ENCODE measurements at places on chromosomes 1 and 21. TPM values are rescaled to one million over a fixed set of nuclear protein-coding genes. Genes with fewer than 3 reads are reported as not detected.
A peak's percentile ranks its signal among the peaks of the same experiment; 100 is the strongest.

- no peaks in the 10 kb centered on the region for H3K4me1 ChIP-seq
- no peak overlapping the region for H3K4me3 ChIP-seq
- H3K27me3 ChIP-seq: no peaks in the 10 kb centered on the region
- no peak for DNase-seq
- no peaks in the 10 kb centered on the region for H3K36me3 ChIP-seq
These were observed 734.1 kb downstream of the LRRIQ3 start for GRCh38 chr1:73463873-73464272.

GRCh38 chr1:212608959-212609700 is 569 bp downstream of the ATF3 start:
- H3K27me3 ChIP-seq: peaks cover 38% of the 10 kb centered on the region
- H3K36me3 ChIP-seq: peaks cover 39% of the 10 kb centered on the region
- peak overlapping the region; percentile 90 for H3K4me3 ChIP-seq
- H3K4me1 ChIP-seq: peaks cover 56% of the 10 kb centered on the region
- H3K27ac ChIP-seq: peak overlapping the region; percentile 93

Gene NR1I3
- not detected for total RNA-seq

- no peak for DNase-seq
- H3K4me1 ChIP-seq: peaks cover 11% of the 10 kb centered on the region
- no peak overlapping the region for H3K4me3 ChIP-seq
- peaks cover 62% of the 10 kb centered on the region for H3K27me3 ChIP-seq
- H3K27ac ChIP-seq: no peak overlapping the region
- H3K36me3 ChIP-seq: no peaks in the 10 kb centered on the region
These were observed 9.7 kb upstream of the PPIE start for GRCh38 chr1:39729030-39729429.

- H3K4me3 ChIP-seq: no peak overlapping the region
- H3K36me3 ChIP-seq: no peaks in the 10 kb centered on the region
These were observed 214.1 kb upstream of the L1TD1 start for GRCh38 chr1:61980561-61980960.

Gene APCS
- not detected for total RNA-seq

- H3K27me3 ChIP-seq: peaks cover 1% of the 10 kb centered on the region
- H3K27ac ChIP-seq: no peak overlapping the region
- no peak for DNase-seq
- H3K36me3 ChIP-seq: peaks cover 2% of the 10 kb centered on the region
- H3K4me3 ChIP-seq: no peak overlapping the region
These were observed 95.0 kb downstream of the TLR5 start for GRCh38 chr1:223048026-223048425.

- H3K4me3 ChIP-seq: peak within 1 kb of the TSS; percentile 97
- no peaks in the 10 kb centered on the region for H3K27me3 ChIP-seq
- peak within 1 kb of the TSS; percentile 90 for H3K27ac ChIP-seq
- peaks cover 15% of the 10 kb centered on the region for H3K4me1 ChIP-seq
These were observed at the start of gene KIF2C for GRCh38 chr1:44739307-44740178. Gene KIF2C (plus strand): TSS chr1:44739837. CDS start chr1:44739933, 96 bp downstream.

GRCh38 chr1:61392409-61393242 is 310.3 kb downstream of the NFIA start:
- no peaks in the 10 kb centered on the region for H3K27me3 ChIP-seq
- peaks cover 3% of the 10 kb centered on the region for H3K36me3 ChIP-seq
- H3K27ac ChIP-seq: no peak overlapping the region
- peaks cover 1% of the 10 kb centered on the region for H3K4me1 ChIP-seq
- DNase-seq: no peak

DNA sequence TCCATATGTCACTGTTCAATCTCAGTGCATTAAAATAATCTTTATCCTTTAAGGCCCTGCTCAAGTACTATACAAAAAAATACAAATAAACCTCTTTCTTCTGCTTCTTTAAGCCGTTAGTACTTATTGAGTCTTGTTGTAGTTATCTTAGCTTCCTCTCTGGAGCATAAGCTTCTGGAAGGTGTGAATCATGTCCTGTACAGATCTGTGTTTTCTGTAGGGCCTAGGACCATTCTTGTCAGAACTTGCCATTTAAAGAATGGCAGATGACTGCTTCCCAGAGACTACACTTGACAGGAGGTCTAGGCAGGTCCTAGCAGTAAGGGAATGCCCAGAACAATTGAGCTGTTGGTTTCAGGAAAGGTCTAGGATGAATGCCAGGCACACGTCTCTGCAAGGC is 12.9 kb downstream of the NEK7 start:
- H3K4me3 ChIP-seq: peak overlapping the region; percentile 10
- H3K36me3 ChIP-seq: peaks cover 16% of the 10 kb centered on the region
- peaks cover 87% of the 10 kb centered on the region for H3K4me1 ChIP-seq
- peak overlapping the region; percentile 95 for H3K27ac ChIP-seq
- no peak for DNase-seq

Gene JAM2
- 1.5 TPM for total RNA-seq

DNA sequence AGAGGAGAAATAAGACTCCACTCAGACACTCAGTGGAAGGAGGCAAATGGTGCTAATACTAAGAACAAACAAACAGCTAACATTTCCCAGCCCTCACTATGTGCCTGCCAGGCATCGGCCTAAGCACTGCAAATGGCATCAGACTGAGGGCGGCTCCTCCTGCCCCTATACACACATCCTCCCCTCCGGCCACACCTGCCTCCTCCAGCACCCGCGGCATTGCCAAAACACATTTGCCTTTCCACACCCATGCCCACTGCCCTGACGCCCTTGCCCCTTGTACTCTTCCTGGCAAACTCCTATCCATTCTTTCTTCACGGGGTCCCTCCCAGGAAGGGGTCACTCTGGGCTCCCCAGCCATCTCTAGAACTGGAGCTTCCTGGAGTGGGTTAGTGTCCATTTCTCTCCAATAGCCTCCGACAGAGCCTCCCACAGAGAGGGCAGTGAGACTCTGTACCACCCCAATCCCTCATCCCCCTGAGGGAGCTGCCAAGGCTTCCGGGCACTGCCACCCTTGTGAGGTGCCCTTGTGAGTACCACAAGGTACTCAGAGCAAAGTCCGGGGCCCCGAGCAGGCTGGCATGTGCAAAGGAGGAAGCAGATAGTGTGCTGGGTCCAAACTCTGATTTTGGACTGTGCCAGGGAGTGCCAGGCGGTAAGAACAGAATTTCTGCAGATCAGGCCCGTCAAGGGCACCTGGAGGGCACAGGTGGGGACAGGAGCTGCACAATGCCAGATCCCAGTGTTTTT is 959 bp downstream of the AKR7A3 start:
- peak overlapping the region; percentile 9 for H3K4me3 ChIP-seq
- no peak for DNase-seq
- peaks cover 3% of the 10 kb centered on the region for H3K4me1 ChIP-seq
- H3K36me3 ChIP-seq: no peaks in the 10 kb centered on the region
- no peak overlapping the region for H3K27ac ChIP-seq

DNA sequence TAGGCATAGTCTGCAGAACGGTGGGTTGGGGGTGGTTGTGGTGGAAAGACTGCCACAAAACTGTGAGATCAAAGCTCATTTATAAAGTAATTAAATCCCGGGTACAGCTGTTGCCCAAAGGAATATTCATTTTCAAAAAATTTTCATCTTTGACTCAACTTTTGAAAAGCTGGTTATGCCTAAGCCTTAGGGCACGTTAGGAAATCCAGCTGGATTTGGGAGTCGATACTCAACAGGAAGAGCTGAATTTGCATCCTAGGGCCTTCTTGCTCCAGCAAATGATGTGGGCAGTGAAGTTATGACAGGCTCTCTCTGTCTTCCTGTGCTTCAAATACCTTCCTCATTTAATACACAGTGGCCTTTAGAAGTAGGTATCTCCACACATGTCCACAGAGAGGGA is 31.7 kb downstream of the ZP4 start:
- no peak overlapping the region for H3K27ac ChIP-seq
- no peaks in the 10 kb centered on the region for H3K36me3 ChIP-seq
- H3K4me1 ChIP-seq: no peaks in the 10 kb centered on the region
- H3K4me3 ChIP-seq: no peak overlapping the region

- H3K4me3 ChIP-seq: no peak overlapping the region
- no peaks in the 10 kb centered on the region for H3K36me3 ChIP-seq
- H3K4me1 ChIP-seq: peaks cover 19% of the 10 kb centered on the region
These were observed 359.0 kb downstream of the HHAT start for GRCh38 chr1:210687582-210688279.

Gene AGT
- total RNA-seq: not detected

GRCh38 chr1:19815801-19816736 is 986 bp upstream of the RNF186 start:
- H3K27ac ChIP-seq: no peak overlapping the region
- no peak overlapping the region for H3K4me3 ChIP-seq
- peaks cover 1% of the 10 kb centered on the region for H3K27me3 ChIP-seq
- no peak for DNase-seq

DNA sequence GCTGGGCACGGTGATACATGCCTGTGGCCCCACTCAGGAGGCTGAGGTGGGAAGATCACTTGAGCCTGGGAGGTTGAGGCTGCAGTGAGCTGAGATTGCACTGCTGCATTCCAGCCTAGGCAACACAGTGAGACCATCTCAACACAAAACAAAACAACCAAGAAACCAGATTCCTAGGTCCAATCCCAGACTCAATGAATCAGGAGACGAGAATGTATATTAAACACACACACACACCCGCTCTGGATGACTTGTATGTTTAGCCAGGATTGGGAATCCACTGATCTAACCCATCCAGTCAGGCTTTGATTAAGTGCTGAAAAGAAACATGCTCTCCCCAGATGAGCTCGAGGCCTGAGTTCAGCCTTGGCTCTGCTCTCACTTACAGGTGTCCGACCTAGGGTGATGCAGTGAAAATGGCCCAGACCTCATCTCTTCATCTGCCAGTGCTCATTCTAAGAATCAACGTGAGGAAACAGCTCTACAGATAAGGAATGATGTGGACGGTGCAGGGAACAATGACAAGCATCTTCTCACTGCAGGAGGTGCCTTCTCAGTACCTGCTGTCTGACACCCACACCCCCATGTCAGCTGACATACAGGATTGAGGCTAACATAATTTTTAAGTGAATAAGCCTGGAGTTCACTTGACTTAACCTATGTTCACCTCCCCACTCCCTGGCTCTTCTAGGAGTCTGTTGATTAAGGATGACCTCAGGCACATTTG is 15.3 kb upstream of the SRSF4 start:
- H3K36me3 ChIP-seq: peaks cover 33% of the 10 kb centered on the region
- H3K4me1 ChIP-seq: peaks cover 8% of the 10 kb centered on the region
- no peak overlapping the region for H3K27ac ChIP-seq
- H3K27me3 ChIP-seq: no peaks in the 10 kb centered on the region
- no peak for DNase-seq
- H3K4me3 ChIP-seq: no peak overlapping the region

GRCh38 chr1:164905869-164906268 is 346.9 kb downstream of the PBX1 start:
- DNase-seq: no peak
- H3K36me3 ChIP-seq: no peaks in the 10 kb centered on the region
- H3K4me3 ChIP-seq: no peak overlapping the region
- no peaks in the 10 kb centered on the region for H3K27me3 ChIP-seq
- no peaks in the 10 kb centered on the region for H3K4me1 ChIP-seq
- H3K27ac ChIP-seq: no peak overlapping the region

DNA sequence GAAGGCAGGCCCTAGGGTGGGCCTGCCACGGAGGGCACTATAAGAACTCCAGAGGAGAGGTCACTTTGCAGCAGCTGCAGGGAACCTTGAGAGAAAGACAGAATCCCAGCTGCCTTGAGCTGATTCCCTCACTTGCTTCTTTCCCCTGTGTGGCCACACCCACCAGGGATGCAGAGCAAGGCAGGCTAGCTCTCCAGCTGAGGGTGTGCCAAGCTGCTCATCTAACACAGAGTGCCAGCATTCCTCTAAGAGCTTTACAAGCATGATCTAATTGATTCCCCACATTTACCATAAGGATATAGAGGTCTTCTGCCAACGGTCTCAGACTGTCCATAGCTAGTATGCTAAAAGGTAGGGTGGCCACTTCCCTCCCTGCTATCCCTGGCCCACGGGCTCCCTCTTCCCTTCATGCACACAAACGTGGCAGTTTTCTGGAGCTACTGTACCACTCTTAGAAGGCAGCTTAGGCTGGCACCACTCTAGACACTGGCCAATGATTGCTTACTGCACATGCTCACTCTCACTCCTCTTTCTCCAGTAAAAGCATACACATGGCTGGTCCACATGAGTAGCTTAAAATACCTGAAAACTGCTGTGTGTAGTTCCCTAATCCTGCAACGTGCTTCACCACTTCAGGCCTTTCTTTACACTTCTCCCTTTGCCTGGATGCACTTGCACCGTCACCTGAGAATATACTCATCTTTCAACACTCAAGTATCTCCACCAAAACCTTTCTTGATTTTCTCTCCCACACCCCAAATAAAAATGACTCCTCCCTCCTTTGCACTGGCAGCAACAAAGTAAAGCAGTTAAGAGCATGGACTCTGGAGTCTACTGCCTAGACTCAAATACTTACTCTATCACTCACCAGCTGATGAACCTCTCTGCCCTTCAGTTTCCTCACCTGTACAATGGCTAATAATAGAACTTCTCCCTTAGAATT is 57.7 kb downstream of the DMAP1 start:
- no peak overlapping the region for H3K4me3 ChIP-seq
- no peaks in the 10 kb centered on the region for H3K27me3 ChIP-seq
- peaks cover 16% of the 10 kb centered on the region for H3K4me1 ChIP-seq
- no peaks in the 10 kb centered on the region for H3K36me3 ChIP-seq
- DNase-seq: no peak
- no peak overlapping the region for H3K27ac ChIP-seq

Gene AMPD1
- total RNA-seq: not detected

GRCh38 chr1:87154384-87154783 is 174.3 kb upstream of the LMO4 start:
- peaks cover 23% of the 10 kb centered on the region for H3K27me3 ChIP-seq
- peaks cover 18% of the 10 kb centered on the region for H3K4me1 ChIP-seq
- no peak overlapping the region for H3K4me3 ChIP-seq

DNA sequence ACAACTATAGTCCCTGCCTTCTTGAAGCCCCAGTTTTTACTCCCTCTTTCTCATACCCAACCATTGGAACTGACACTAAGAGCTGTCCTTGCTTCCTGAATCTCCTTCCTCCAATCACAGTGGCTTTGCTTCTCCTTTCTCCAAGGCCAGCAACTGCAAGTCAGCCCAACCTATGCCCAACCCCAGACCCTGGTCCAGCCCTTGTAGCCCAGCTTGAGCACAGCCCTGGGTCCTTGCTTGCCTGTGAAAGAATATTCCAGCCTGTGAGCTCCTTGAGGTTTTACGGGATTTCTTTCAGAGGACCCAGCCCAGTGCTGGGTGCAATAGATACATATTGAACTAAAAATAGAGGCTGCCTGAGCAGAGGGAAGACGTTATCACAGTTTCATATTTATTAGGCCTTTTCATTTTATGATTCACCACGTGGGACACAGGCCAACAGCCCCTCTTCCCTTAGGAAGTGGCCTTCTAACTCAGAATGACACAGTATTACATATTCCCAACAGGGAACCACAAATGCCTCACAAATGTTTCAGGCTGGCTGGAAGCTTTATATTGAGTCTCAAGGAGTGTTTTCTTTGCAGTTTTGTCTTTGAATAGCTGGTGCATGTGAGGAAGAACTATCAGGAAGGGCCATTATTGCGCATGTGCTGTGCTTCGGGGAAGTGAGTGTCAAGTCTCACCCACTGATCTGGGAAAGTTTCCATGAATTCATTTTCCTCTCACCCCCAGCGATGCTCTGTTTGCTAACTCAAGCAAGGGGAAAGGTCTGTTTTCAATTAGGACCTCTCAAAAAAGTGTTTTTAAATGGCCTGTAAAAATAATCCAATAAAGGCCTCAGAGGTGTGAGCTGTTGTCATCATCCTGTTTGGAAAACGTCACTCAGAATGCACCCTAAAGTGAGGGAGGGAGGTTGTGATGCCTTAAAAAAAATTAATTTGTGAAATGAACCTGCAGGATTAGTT is 92.3 kb upstream of the NFIA start:
- H3K36me3 ChIP-seq: no peaks in the 10 kb centered on the region
- DNase-seq: no peak
- H3K4me3 ChIP-seq: no peak overlapping the region
- no peaks in the 10 kb centered on the region for H3K27me3 ChIP-seq

- no peaks in the 10 kb centered on the region for H3K27me3 ChIP-seq
- H3K36me3 ChIP-seq: no peaks in the 10 kb centered on the region
- no peak for DNase-seq
- H3K27ac ChIP-seq: no peak overlapping the region
- H3K4me1 ChIP-seq: no peaks in the 10 kb centered on the region
- H3K4me3 ChIP-seq: no peak overlapping the region
These were observed 45.5 kb upstream of the RBM15 start for GRCh38 chr1:110293601-110294104.

All from activated CD8-positive, alpha-beta T cell treated with anti-CD3 and anti-CD28 coated beads for 36 hours (primary cell).